ENCODE measurements at places on chromosomes 2 and 18.
A peak's percentile ranks its signal among the peaks of the same experiment; 100 is the strongest.

- peak; percentile 89 for DNase-seq
Measured at GRCh38 chr2:157443795-157444640, at the start of gene CYTIP. TSS of gene CYTIP (minus strand) at chr2:157444089. CDS start at chr2:157444020, 69 bp downstream.

- no peak for DNase-seq
Measured at GRCh38 chr2:162177301-162177700, 25.3 kb upstream of the GCG start.

GRCh38 chr2:26757873-26758789, 6.0 kb upstream of the SLC35F6 start:
- no peak for DNase-seq

DNA sequence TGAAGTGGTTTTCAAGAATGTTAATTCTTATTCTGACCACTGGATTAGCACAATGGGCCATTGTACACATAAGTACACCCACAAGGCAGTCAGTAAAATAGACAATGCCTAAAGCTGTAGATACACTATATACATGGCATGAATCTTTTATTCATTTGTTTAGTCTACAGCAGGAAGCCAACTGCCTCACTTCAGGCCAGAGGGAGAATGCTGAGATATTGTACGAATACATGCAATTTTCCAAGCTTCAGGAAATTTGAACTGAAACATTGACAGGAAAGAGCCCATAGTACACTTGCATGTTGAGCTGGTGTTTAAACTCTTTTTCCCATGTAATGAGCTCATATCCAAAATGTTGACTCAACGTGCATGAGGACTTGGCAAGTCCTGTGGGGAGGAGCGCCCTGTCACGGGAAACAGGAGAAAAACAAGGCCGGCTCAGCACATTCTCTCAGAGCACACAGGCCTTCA, 111.6 kb upstream of the CYP1B1 start:
- DNase-seq, result no peak

DNA sequence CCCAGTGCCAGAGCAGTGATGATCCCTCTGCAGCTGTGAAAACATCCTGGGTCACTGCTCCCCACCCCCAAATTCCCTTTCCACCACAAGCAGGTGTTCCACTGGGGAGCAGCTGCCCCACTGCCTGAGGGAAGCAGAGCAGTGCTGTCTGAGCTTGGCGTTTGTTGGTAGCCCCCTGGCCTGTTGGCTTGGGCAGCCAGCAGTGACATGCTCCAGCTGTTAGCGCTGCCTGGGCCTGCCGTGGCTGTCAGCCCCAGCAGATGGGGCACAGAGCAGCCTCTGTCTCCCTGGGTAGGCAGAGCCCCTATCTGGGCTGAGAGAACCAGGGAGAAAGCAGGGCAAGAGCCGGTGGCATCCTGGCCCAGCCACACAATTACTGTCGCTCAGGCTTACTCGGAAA, 247.7 kb downstream of the GLI2 start:
- no peak for DNase-seq

DNA sequence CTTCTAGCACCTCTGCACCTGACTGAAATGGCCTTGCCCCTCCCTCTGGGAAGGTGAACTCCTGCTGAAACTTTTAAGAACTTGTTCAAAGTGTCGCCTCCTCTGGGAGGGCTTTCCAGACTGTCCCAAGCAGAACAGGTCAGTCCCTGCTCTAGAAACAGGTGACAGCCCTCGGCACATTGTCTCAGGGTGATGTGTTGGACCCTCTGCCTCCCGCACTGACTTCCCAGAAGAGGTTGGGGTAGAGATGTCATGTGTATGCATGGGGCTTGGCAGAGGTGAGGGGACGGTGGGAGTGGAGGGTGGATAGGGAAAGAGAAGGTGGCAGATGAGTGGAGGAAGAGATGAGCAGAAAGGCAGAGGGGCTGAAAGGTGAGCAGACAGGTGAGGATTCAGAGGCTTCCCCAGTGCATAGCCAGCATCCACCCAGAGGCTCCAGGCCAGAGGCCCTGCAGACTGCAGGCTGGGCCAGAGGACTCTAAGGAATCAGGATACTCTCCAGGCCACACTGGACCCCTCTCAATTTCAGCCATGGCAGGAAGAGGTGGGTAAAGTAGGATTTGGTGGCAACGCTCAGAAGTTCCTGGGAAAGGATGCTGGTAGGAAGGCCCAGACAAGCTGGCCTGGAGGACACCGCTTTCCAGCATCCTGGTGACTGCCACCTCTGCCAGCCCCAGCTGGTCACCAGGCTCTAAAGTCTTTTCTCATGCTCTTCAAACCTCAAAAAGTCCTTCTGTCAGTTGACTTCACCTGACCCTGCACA, 24.8 kb upstream of the TNS1 start:
- DNase-seq, result no peak
